ENCODE measurements at places on chromosomes 11 and 22.
A peak's percentile ranks its signal among the peaks of the same experiment; 100 is the strongest.

GRCh38 chr11:119317592-119318239 lies 786 bp upstream of the MCAM start:
- no peak for DNase-seq

DNA sequence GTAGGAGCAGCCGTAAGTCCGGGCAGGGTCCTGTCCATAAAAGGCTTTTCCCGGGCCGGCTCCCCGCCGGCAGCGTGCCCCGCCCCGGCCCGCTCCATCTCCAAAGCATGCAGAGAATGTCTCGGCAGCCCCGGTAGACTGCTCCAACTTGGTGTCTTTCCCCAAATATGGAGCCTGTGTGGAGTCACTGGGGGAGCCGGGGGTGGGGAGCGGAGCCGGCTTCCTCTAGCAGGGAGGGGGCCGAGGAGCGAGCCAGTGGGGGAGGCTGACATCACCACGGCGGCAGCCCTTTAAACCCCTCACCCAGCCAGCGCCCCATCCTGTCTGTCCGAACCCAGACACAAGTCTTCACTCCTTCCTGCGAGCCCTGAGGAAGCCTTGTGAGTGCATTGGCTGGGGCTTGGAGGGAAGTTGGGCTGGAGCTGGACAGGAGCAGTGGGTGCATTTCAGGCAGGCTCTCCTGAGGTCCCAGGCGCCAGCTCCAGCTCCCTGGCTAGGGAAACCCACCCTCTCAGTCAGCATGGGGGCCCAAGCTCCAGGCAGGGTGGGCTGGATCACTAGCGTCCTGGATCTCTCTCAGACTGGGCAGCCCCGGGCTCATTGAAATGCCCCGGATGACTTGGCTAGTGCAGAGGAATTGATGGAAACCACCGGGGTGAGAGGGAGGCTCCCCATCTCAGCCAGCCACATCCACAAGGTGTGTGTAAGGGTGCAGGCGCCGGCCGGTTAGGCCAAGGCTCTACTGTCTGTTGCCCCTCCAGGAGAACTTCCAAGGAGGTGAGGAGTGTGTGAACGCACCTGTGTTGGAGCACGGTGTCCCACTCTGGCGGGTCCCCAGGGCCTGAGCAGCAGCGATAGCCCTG lies at the start of gene TAGLN:
TAGLN (plus strand) TSS at position 318 of the 863 bp plus-strand sequence. CDS start 3,644 bp downstream, outside the sequence.
- peak; percentile 56 for DNase-seq

DNA sequence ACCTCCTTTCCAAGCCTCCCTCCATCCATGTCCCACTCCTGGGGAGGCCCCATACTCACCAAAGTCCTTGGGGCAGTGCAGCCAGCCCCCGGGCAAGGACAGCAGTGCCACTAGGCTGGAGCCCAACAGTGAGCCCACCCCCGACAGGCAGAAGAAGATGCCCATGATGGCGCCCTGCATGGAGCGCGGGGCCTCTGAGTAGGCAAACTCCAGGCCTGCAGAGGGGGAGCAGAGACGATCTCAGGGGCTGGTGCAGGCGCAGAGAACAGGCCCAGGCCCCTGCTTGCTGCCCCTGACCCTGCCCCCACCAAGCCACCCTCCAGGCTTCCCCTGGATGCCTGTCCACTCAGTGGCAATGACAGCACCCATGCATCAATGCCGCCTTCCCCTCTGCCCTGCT lies 13.6 kb downstream of the TMEM132A start:
- no peak for DNase-seq

- no peak for DNase-seq
Measured at GRCh38 chr11:22472306-22472705, 134.1 kb downstream of the SLC17A6 start.

- DNase-seq: peak; percentile 23
Measured at GRCh38 chr11:126764231-126764630, 236.3 kb downstream of the KIRREL3 start.

DNA sequence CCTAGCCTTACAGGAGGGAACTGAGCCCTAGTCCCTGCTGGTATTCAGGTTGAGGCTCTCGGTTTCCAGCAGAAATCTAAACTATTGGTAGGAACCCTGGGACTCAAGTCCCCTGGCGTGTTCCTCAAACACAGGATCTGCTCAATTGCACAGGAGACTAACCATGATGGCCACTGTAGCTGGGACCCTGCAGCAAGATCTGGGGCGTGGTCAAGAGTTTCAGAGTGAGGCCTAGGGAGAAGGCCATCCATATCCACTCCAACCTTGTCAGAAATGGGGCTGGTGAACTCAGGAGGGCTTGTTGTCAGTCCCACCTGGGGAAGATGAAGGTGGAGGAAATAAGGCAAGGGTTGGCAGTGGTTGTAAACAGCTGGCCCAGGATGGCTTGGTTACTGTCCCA lies 49.9 kb upstream of the PAX6 start:
- DNase-seq: no peak

DNA sequence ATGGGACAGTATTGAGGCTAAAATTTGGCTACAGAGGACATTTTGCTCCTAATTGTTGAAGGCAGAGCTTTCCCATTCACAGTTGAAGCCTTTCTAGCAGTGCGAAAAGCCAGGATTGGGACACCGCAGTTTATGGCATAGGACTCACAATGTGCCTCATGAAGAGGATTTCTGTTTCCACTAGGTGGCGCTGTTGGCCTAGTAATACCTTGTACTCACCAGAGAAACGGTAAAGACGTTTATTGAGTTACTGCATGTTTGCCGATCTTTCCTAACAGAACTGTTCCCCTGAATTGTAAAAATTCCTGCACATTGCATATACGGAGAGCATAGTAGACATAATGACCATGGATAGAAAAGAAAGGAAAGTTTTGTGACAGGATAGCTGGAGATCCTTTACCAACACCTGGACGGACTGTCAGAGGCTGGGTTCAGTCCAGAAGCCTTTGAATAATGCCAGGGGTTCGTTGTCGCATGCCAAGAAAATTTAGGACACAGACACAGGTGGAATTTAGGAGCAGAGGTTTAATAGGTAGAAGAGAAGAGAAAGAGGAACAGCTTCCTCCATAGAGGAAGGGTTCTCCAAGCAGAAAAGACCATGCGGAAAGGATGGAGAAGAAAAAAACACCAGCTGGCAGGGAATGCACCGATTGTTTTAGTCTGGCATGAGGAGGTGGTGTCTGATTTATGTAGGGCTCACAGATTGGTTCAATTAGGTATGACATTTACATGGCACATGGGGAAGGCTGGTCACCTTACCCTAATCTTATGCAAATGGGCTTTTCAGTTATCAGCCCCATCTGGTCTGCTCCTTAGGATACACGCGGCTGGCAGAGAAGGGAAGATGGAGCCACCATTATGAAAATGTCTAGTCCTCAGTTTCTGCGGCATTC lies 10.8 kb upstream of the OR51D1 start:
- DNase-seq: peak; percentile 73

DNA sequence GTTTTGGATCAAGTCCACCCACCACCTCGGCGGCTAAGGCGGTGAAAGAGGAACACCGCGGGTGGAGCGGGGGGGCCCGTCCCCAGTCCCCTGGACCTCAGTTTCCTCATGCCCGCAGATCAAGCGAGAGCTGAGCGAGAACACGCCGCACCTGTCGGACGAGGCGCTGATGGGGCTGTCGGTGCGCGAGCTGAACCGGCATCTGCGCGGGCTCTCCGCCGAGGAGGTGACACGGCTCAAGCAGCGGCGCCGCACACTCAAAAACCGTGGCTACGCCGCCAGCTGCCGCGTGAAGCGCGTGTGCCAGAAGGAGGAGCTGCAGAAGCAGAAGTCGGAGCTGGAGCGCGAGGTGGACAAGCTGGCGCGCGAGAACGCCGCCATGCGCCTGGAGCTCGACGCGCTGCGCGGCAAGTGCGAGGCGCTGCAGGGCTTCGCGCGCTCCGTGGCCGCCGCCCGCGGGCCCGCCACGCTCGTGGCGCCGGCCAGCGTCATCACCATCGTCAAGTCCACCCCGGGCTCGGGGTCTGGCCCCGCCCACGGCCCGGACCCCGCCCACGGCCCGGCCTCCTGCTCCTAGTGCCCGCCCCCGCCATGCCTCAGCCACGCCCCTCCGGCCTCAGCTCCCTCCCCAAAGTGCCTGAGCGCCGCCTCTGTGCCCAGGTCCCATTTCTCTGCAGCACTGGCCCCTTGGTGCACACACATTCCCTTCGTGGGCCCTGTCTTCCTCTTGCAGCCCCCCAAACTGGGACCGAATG lies 12.7 kb downstream of the MAFF start:
- DNase-seq: peak; percentile 49

DNA sequence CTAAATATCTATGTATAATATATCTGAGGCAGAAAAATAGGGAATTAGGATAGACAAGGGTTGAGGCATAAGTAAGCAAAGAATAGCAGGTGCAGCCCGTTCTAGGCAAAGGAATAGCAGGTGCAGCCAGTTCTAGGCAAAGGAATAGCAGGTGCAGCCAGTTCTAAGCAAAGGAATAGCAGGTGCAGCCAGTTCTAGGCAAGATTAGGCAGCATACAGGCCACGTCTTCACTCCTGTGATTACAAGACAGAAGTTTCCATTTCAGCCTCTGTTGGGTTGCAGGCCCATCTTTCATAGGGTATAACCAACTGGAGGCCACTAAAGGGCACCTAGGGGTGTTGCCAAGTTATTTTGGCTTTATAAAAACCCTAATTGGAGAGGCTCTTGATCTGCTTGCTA lies 28.8 kb upstream of the CHORDC1 start:
- no peak for DNase-seq

DNA sequence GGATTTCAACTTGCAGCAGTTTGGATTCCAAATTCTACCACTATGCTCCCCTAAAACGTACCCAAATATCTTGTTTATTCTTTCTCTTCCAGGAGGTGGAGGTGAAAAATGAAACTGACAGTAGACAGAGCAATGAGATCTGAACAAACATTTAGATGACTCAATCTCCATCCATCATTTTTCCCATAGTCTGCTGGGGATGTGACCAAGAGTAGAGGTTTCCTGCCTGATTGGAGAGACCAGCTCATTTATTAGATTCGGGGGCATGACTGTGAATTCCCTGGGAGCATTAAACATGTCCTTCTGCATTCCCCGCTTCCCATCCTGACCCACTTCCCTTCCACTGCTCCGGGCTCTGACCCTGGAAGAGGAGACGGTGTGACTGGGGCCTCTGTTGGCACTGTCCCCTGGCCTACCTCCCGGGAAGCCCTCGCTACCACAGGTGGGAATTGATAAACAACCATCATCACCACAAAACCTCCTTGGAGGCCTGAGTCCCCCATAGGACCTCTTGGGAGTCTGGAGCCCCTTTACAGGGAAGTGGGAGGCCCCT lies 20.3 kb downstream of the DKK3 start:
- DNase-seq: peak; percentile 85

DNA sequence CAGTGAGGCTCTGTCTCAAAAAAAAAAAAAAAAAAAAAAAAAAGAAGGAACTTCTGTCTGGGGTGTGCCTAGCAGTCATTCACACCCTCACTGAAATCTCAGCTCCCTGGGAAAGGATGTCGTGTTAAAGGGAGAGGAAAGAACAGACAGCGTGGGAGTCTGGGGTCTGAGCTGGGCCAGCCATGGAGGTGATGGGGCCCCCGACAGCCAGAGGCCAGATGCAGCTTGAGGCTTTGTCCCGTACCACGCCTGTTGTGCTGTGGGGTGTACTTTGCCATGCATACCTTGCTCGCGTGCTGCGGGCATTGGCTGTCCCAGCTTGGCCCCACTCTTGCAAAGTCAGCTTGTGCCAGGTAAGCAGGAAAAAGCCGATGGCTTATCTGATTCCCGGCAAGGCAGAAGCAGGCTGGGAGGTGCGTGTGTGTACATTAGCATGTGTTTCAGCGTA lies 4.6 kb downstream of the SYT12 start:
- no peak for DNase-seq

DNA sequence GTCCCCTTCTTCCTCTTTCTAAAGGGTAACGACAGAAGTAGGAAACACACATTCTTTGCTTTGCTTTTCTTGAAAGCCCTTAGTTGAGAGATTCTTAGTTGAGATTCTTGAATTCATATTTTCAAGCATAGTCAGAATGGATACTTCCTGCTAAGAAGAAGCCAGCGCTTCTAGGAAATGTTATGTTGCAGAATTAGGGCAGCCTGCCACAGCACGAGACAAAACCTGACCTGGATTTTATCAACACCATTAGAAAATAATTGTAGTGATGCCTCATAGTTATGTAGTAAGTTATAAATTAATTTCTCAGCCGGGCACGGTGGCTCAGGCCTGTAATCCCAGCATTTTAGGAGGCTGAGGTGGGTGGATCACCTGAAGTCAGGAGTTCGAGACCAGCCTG lies 37.9 kb upstream of the NUP160 start:
- peak; percentile 18 for DNase-seq

GRCh38 chr11:121372671-121373429 lies 79.3 kb upstream of the SORL1 start:
- no peak for DNase-seq

DNA sequence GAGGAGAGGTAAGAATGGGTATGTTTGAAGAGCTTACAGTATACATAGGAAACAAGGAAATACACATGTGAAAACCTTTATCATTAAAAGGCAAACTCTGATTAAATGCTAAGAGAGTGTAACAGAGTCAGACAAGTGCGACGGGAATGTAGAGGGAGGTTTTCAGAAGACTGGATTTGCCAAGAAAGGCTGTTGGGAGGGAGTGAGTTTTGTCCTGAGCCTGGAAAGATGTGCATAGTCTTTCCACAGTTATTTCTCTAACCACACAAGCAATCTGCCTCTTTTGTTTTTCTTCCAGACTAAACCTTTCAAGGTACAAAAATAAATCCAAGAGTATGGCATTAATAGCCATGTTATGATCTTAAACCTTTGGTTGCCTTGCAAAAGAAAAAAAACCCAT lies 170.9 kb downstream of the KIRREL3 start:
- DNase-seq: no peak

- DNase-seq: no peak
Measured at GRCh38 chr11:66720899-66721470, 8.0 kb downstream of the SPTBN2 start.

DNA sequence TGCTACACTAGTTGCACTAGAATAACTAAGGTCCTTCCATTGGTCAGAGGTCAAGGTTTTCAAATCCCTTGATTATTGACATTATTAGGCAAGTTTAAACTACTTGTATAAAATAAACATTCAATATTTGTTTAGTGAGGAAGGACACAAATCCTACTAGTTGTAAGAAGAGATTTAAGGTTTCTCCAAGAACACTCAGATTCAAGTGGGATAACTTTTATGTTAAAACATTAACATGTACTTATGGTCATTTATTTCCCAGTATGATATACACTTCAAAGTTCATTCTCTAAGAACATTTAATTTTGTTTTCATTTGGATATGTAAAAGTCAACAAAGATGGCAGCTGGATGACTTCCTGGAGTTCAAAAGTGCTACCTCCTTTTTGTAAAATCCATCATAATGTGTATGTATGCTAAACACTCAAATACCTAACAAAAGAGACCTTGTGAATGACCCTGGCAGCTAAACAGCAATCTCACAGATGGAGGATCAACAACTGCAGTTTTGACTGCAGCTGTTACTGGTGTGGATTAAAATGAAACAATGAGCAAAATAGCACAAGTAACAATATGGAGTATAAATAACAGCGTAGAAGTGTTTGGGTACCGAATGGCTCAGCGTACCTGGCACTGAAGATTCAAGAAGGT lies 1.5 kb downstream of the CCDC90B start:
- no peak for DNase-seq

DNA sequence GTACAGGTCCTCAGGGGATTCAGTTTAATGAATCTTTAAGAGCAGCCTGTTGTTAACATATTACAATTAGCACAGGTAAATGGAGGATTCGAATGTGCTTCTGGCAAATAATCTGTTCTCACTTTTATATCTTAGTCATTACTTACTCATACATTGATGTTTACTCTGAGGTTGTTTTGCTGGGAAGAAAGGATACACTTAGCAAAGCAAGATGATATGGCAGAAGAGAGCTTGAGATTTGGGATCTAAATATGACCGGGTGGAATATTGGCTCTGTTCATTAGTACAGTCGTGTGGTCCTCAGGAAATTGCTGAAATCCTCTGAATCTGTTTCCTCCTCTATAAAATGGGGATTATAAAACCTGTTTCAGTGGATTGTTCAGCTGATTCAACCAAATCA lies 59.7 kb downstream of the SPON1 start:
- no peak for DNase-seq

- no peak for DNase-seq
Measured at GRCh38 chr11:38553148-38553547, 1955.1 kb upstream of the RAG2 start.
